Adrenal gland (tissue), 19 donors: ENCODE measurements at places on chromosomes 3 and 15.

- no peak for DNase-seq
Measured at GRCh38 chr3:52694528-52695189, 8.8 kb downstream of the GNL3 start.

DNA sequence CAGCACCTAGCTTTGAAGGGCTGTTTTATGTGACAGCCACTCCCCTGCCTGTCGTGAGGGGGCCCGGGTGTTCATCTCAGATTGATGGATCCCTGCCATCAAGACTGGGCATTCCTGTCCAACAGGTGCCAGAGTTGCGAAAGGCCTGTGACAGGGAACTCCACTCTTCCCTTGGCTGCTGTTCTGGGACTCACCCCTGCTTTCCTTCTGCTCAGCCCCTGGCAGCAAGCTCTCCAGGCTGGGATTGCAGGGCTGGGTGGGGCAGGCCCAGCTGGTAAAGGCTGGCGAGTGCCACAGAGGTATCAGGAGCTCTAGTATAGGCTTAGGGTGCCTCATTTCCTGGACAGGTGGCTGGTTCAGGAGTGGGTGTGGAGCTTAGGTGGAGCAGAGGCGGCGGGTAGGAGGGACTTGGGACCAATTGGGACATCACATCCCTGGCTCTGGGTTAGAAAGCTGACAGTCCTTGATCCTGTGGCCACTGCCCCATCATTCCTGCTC lies at the start of gene PLA2G4B:
TSS of gene PLA2G4B (plus strand) at position 448 of the 498 bp plus-strand sequence. CDS start 67 bp downstream, outside the sequence.
- no peak for DNase-seq

DNA sequence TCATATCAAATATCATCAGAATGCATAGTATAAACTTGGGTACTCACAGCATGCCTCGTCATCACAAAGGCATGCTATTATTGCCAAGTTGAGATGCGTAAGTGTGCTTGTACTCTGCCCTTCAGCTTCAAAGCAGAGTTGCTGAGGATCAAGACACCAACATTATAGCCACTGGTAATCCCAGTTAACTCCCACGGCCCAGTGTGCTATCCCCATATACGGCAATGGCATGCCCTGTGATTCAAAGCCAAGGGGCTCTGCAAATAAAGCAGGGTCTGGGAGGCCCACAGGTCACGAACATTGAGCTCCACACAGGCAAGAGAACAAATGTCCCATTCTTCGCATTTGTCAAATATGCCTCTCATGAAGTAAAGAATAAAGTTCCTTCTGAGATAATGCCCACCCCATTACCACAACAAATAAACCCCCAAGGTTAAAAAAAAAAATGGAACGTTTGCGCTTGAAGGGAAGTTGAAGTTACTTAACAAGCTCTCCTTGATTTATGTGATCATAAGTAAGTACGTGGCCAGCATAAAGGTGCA lies 298.1 kb upstream of the NECTIN3 start:
- no peak for DNase-seq

GRCh38 chr3:30258426-30259392 lies 347.7 kb upstream of the TGFBR2 start:
- no peak for DNase-seq

- no peak for DNase-seq
Measured at GRCh38 chr3:140570602-140571001, 107.3 kb upstream of the TRIM42 start.

DNA sequence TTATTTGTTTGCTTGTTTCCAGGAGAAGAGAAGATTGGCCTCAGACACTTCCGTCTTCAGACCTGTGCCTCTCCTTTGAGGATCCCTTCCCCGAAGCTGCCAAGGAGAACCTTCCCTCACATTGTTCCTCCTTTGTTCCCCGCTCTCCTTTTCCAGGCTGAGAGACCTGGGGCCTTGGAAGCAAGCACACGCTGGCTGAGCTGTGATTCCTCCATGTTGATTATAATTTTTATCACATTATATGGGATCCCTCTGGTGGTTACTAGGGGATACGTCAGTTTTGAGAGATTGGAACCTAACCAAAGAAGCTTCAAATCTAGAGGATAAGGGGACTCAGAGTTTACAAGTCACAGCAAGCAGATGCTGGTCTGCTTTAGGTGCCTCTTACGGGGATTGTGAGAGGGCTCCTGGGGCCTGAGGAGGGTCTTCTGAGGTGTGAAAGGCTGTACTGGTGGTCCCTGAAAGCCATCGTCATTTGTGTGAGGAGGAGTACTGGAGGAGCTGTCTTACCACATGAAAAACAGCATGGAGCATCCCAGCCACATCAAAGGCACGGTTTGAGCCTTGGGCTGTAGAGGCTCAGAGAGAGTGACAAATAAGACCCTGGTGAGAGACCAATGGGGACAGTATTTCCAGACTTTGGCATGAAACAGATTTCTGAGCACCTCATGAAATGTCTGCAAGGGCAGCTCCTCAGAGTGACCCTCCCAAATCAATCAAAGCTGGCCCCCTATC lies 760.1 kb upstream of the CFAP20DC start:
- DNase-seq = no peak

DNA sequence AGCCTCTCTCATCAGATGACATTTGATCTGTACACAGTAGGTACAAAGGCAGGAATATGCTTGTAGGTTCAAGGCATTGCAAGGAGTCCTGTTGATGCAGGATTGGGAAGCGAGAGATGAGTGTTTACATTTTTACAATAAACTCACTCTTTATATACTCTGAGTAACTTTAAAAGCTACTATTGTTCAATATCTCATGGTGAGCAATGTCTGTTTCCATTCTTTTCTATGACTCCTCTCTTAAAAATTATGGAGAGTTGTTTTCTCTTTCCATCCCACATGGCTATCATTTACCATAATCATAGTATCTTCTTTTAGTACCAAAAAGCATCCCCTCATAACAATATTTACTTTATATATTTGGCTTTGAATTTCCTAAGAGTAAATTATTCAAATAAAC lies 314.0 kb upstream of the CDIN1 start:
- DNase-seq = no peak

DNA sequence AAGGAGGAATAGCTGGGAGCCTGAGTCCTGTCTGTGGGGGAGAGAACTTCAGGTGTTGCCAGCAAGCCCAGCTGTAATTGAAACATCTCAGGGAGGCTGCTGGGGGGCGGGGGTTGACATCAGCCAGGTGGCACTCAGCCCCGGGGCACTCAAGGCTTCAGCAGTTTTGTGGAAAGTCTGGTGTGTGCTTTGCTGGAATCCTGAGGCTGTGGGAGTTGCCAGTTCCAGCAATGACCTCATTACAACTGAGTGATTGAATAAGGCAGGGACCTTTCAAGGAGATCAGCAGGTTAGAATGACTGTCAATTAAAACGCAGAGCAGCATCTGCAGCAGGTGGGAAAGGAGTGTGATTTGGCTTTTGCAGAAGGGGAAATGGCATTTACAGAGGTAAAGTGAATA lies 75.7 kb downstream of the FAM43A start:
- DNase-seq = no peak

GRCh38 chr15:81178365-81178764 lies 18.3 kb upstream of the IL16 start:
- no peak for DNase-seq

GRCh38 chr3:172839679-172840078 lies 89.2 kb downstream of the ECT2 start:
- DNase-seq = no peak

DNA sequence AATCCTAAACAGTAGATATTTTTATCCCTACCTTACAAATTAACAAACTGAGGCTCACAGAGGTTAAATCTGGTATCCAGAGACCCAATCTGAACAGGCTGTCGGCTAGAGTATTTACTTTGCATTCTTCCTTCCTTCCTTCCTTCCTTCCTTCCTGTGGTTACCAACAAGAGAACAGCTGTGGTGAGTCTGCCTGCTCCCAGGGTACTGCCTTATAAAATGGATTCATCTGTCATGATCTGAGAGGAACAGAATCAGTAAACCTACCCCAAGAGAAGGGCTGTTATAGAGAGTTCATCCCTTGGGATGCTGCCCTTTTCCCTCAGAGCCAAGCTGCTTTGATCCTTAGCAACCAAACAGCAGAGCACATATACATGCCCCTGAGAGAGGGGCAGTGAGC lies 3.6 kb downstream of the GADL1 start:
- no peak for DNase-seq

DNA sequence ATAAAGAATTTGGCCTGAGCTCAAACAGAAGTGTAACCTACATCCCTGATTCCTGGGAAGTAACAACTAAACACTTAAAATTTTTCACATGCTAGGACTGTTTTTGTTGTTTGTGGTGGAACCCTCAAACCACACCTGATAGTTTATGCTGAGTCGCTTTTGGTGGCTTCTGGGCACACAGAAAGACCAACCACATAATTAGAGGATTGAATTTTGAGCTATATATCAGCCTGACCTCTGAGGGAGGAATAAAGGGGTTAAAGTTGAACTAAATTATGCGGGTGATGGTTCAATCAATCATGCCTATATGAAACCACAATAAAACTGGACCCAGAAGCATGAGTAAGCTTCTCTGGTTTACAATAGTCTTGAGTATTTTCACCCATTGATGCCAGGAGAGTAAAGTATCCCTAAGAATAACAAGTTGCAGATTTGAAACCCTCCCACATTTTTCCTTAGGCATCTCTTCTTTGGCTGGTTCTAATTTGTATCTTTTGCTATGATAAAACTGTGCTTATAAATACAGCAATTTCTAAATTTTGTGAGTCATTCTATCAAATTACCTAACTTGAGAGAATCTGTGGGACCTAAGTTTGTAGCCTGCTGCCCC lies 1304.5 kb upstream of the GBE1 start:
- DNase-seq = no peak

- no peak for DNase-seq
Measured at GRCh38 chr3:61300006-61300380, 48.7 kb upstream of the FHIT start.

GRCh38 chr3:64728994-64729393 lies 41.2 kb upstream of the ADAMTS9 start:
- DNase-seq = no peak

GRCh38 chr15:90286678-90287077 lies 21.2 kb downstream of the NGRN start:
- DNase-seq = no peak

DNA sequence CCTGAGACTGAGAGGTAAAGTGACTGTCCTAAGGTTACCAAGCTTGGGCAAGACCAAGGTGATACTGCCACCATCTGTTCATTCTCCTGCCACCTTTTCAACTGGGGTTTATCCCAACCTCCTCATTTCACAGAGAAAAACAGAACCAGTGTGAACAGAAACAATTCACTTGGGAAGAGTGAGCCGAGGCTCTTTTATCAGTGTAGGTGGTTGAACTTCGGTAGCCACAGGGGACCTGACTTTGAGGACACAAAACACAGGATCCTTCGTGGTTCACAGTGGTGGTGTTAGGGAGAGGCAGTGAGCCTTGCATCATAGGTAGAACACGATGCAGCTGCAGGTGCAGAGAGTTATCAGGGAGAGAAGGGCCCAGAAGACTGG lies 72.8 kb upstream of the ICE2 start:
- DNase-seq = no peak

GRCh38 chr3:72957297-72957696 lies 39.3 kb upstream of the PPP4R2 start:
- DNase-seq = no peak

DNA sequence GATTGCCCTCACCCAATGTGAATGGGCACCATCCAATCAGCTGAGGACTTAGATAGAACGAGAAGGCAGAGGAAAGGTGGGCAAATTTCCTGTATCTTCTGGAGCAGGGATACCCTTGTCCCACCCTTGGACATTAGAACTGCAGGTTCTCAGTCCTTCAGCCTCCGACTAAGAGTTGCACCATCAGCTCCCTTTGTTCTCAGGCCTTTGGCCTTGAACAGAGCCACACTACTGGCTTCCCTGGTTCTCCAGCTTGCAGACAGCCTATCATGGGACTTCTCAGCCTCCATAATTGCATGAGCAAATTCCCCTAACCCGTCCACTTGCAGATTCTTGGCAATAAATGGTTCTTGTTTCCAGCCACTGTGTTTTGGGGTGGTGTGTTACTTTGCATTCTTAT lies 102.4 kb downstream of the LSM3 start:
- DNase-seq = no peak

GRCh38 chr15:86691091-86691663 lies 611.5 kb downstream of the AGBL1 start:
- DNase-seq = no peak

GRCh38 chr15:82566690-82567089 lies 26.4 kb upstream of the RPS17 start:
- no peak for DNase-seq

DNA sequence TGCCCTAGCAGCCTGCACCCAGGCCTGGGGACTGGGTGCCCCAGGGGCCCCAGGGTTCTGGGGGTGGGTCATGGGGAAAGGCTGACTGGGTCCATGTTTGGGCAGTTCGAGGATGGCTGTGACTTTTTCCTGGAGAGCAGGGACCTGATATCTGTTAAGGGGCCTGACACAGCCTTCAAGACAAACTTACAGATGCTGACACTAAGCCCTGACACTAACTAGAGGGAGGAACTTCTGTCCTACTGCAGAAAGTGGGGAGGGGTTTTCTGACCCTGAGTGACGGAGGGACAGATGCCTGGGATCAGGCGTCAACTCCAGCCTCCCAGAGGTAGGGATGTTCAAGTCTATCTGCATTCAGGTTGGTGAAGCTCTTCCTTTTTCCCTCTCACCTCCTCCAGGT lies 45.0 kb upstream of the SLC6A11 start:
- no peak for DNase-seq

GRCh38 chr3:195410546-195410945 lies 32.3 kb downstream of the ACAP2 start:
- DNase-seq = no peak

DNA sequence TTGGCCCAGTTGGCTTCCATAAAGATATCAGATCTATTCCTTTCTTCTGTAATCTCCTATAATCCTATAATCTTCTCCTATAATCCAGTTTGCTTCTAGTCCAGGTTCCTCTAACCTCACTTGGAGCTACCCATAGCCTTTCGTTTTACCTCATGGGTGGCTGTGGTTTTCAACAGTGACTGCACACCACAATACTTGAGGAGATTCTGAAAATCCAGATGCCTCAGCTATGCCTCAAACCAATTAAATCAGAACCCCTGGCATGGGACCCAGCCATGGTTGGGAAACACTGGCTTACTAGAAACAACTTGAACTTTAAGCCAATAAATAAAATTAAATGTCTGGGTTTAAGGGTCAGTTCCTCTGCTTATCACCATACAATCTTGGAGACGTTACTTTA lies 86.1 kb upstream of the NTRK3 start:
- DNase-seq = no peak

DNA sequence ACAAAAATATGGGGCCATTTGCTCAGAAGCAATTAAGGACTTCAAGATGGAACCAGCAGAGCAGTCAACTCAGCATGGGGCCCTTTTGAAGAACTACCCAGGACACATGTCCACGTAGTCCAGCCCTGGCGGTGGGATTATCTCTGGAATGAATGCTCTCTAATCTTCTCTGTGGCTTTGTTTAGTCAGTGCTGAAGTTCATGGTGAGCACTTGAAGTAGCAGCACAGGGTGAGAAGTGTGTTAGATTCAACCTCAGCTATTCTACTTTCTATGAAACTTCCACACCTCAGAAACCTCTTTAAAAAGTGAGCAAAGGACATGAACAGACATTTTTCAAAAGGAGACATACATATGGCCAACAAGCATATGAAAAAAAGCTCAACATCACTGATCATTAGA lies 74.4 kb downstream of the THRB start:
- no peak for DNase-seq

GRCh38 chr15:82995076-82995475 lies 9.1 kb downstream of the RAMAC start:
- no peak for DNase-seq

- no peak for DNase-seq
Measured at GRCh38 chr3:139523718-139524117, 15.8 kb downstream of the RBP1 start.

- DNase-seq = no peak
Measured at GRCh38 chr3:169232863-169233262, 430.6 kb downstream of the MECOM start.

GRCh38 chr3:60514866-60515265 lies 736.4 kb downstream of the FHIT start:
- no peak for DNase-seq
